NCI-H510A (cell line): ENCODE measurements at places on chromosomes 7 and 10.

- DNase-seq = no peak
Observed at GRCh38 chr7:42099470-42100155, 137.4 kb downstream of the GLI3 start.

DNA sequence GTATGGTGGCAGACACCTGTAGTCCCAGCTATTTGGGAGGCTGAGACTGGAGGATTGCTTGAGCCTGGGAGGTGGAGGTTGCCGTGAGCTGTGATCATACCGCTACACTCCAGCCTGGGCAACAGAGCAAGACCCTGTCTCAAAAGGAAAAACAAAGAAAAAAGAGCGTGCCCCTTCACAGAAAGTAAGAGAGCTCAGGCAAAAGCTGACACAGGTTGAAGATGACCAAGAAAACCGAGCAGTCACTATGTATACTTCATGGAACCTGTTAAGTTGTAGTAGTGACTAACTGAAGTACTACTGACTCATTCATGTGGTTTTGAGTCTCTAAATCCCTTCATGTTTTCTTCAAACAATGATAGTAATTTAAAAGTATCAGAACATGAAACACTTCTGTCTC lies 1.2 kb upstream of the PRRT4 start:
- DNase-seq = no peak

DNA sequence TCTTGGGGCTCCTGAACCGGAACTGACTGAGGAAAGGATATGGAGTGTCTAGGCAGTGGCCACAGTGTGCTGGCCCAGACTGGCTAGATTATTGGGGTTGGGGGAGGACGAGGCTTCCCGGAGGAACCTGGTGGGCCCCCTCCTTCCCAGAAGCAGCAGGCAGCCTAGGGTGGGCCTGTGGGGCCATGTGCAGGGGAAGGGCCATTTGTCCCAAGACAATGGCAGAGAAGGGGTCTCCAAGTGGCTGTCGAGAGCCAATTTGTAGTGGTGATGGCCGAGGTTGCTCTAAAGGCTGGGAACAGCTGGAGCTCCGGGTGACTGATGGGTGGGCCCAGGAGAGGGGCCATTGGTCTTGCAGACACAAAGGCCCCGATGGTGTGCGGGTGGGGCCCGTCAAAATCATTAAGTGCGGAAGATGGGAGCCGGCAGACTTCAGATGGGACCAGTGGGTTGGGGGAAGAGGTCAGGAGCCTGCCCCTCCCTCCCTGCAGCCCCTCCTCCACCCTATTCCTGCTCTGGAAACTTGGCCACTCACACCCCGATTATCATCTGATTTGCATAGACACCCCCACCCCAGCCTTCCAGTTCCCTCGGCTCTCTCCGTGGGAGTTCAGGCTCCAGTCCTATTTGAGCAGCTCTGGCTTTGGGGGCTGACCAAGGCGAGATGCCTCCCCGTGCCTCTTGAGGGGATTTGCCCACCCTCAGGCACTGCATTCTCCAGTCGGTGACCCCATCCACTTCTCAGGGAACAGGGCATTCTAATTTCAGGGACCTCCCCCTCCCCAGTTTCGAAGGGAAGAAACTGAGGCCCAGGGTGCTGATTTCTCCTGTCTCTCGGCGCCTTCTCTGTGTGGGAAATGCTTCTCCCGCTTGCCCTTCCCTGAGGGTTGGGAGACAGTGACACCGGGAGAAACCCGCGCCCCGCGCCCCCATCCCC lies 36.0 kb upstream of the PAX2 start:
- no peak for DNase-seq

DNA sequence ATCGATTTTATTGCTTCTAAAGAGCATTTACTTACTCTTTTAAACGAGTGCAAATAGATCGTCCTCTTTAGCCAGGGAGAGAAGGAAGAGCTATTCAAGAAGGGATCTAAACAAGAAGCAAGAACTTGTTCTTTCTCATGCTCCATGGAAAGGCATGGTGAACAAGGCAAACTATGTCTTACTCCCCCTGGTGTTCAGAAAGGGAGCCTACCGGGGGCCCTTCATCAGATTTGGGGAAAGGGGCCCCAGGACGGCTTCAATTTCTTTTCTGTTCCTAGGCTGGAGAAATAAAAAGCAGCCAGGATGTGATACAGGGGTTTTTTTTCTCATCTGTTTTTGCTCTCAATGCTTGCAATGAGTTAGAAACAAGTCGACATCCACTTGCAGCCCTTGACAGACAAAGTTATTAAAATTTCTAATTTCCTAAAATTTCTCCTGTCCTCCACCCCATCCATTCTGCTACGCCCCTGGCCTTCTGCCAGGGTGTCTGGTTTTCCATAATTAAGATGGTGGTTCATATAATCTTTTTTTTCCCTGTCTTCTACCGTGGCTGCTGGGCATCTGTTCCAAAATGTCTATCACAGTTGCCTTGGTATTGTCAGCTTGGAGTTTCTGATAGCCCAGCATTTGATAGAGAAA lies 214.4 kb downstream of the CREB5 start:
- DNase-seq = no peak

DNA sequence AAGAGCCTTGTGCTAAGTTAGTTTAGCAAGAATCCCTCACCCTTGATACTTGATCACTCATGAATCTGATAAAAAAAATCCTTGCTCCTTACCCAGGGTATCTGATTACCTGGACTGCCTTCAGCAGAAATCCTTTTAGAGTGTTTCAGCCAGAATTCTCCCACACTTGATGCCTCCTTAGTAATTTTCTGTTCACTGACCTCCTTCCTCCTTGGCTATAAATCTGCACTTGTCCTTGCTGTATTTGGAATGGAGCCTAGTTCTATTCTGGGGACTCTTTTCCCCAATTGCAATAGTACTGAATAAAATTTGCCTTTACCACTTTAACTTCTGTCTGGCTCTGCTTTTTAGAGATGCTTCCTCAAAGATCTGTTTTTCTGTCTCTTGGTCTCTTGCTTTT lies 84.9 kb downstream of the RPS24 start:
- DNase-seq = no peak

- DNase-seq = peak; percentile 82
Observed at GRCh38 chr10:78407009-78407711, 373.5 kb downstream of the RPS24 start.

DNA sequence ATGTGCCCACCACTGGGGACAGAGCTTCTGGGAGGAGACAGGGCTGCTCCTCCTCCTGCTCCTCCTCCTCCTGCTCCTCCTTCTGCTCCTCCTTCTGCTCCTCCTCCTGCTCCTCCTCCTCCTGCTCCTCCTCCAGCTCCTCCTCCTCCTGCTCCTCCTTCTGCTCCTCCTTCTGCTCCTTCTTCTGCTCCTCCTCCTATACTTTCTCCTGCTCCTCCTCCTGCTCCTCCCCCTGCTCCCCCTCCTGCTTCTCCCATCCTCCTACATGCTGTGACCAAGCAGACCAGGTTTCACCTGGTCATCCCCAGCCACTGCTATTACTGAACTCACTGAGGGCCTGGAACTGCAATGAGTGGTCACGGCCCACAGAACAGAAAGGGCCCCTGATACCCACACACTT lies 154.0 kb upstream of the PPP2R2D start:
- no peak for DNase-seq

DNA sequence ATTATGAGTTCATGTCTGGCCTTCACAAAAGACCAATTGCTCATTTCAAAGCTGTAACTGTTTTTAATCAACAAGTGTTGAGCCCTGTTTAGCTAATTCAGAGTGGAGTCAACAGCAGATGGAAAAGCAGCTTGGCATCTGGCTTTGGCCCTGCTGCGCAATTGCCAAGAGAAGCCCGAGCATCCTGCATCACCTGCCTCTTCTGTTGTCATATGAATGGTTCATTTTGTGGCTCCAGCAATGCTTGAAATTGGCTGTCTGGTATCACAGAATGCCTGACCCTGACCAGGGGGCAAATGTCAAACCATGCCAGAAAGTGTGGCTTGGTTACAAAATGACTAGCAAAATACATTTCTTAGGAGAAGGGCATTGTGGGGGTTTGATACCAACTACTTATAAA lies 296.5 kb upstream of the PHF14 start:
- DNase-seq = no peak

DNA sequence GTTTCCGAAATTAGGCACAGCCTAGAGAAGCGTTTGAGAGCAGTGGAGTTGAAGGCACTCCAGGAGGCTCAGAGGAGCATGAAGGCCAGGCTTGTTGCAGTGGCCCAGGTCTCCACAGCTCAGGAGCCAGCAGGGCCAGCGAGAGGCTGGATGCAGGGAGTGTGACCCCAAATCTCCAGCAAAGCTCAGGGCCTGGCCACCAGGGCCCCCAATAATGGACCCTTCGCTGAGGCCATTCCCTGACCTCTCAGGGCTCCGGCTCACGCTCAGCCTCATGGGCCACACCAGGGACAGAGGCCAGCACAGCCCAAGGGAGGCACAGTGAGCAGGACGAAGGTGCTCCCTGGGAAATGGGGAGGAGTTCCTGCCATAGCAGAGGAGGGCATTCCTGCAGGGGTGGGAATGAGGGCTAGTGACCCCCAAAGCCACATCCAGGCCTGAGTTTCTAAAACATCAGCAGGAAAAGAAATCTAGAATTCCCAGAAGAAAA lies 47.5 kb downstream of the EBF3 start:
- DNase-seq = no peak

DNA sequence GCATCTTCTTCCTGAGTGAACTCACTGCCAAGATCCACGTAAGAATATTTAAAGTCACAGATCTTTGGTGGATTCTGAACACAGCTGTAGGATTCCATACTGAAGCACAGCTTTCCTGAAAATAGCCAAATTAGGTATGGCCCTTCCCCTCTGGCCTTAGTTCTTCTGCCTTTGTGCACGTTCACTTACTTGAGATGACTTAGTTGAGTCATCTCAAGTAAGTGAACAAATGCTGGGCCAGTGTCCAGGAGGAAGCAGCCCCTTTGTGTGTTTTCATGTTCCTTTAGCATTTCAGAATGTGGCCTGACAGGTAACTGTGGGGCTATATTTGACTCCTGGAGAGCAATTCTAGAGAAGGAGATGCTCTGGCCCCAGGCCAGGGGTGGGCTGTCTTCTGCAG lies 51.5 kb downstream of the CCNY start:
- no peak for DNase-seq

- DNase-seq = no peak
Observed at GRCh38 chr7:67452516-67453026, 455.9 kb downstream of the TYW1 start.

DNA sequence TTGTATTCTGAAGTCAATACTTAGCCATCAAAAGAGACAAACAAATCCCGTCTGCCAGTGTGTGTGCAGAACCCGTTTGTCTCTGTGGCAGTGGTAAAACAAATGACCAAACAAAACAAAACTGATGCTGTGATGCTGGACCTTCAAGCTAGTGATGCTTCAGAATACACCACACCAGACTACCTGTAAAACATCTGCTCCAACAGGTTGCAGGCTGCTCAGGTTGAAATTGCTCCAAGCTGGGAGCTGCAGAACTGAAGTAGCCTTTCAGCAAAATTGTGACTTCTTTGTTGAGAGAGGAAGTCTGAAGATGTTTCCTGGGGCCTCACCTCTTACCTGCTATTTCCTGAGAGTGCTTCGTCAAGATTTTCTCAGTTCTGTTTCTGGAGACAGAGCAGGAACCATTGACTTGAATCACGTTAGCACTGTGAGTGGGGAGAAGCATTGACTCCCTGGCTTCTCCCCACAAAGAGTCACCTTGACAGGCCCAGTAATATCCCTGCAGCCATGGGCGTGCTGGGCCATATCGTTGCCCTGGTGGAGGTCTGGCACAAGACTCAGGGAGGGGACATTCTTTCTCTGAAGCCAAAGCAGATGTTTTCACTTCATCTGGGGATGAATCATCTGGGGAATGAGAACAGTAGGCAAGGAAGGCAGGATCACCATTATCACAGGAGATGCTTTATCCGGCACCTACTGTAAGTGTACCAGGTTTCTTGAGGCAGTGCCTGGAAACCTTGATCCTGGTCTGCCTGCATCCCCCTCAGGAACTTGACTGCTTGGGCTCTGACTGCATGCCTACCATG lies 80.2 kb downstream of the RBM20 start:
- DNase-seq = no peak

DNA sequence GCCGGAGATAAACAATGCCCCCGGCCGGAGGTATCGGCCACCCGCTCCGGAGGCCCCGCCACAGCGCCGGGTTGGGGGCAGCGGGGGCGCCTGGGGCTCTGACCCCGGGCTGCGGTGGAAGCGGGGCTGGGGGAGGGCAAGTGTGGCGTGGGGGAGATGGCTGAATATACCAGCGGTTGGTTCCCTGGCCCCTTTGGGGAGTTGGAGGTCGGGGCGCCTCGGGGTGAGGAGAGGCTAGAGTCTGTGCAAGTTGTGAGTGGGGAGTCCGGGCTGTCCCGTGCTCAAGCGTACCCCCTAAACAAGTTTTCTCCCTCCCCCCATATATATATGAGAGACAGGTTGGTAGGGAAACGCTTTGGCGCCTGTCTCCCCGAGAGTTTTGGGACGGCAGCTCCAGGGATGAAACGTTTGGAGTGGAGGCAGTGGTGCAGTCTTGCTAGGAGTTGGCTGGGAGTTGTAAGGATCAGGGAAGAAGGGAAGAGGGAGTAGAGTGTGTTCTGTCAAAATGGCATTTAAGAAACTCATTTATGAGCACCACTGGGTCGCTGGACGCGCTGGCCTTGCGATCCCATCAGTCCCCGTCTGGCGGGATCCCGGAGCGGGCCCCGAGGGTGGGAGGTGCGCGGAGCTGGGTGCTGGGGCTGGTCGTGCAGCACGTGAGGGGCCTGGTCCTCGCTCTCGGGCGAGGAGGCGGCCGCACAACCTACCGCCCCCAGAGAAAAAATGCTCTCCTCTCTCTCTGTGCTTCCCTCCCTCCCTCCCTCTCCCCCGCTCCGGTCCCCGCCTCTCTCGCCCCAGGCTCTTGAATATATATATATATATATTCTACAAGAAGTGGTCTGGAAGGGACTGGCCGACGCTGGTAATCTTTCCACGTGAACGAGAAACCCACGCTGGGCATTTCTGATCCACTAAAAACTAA lies 1.1 kb downstream of the TET1 start:
- peak; percentile 13 for DNase-seq

- DNase-seq = no peak
Observed at GRCh38 chr7:155791214-155791737, 21.0 kb downstream of the SHH start.

GRCh38 chr10:100828738-100829096 lies 83.3 kb downstream of the PAX2 start:
- DNase-seq = peak; percentile 8

DNA sequence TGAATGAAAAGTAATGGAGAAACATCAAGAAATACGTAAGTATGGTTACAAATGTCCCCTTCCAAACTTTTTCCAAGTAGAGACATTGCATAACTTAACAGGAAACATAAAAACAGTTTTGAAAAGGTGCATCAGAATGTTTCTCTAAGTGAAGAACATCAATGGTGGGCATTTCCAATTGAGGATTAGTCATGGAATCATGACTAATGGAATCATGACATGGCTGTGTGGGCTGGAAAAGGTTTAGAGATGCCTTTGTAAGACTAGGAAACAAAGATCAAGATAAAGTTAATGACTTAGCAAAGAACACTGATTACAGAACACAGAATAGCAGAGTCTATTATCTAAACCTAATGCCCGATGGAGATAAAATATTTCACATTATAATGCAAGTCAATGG lies 272.0 kb downstream of the HPSE2 start:
- no peak for DNase-seq

- DNase-seq = no peak
Observed at GRCh38 chr7:139829025-139829774, at the start of gene TBXAS1. Gene TBXAS1 (plus strand): TSS chr7:139829264. CDS start chr7:139829391, 127 bp downstream.
